Left lung (tissue), 14 donors: ENCODE measurements at places on chromosomes 5 and 9. TPM values are rescaled to one million over a fixed set of nuclear protein-coding genes. Genes with fewer than 3 reads are reported as not detected.
A peak's percentile ranks its signal among the peaks of the same experiment; 100 is the strongest.

GRCh38 chr5:1665803-1666202, 133.8 kb downstream of the MRPL36 start:
- DNase-seq, result no peak
- no peak overlapping the region for H3K27ac ChIP-seq
- no peaks in the 10 kb centered on the region for H3K4me1 ChIP-seq
- no peak overlapping the region for H3K4me3 ChIP-seq
- peaks cover 27% of the 10 kb centered on the region for H3K27me3 ChIP-seq
- H3K36me3 ChIP-seq, result no peaks in the 10 kb centered on the region

The SPATA6L gene
- total RNA-seq, result 10.1 TPM

DNA sequence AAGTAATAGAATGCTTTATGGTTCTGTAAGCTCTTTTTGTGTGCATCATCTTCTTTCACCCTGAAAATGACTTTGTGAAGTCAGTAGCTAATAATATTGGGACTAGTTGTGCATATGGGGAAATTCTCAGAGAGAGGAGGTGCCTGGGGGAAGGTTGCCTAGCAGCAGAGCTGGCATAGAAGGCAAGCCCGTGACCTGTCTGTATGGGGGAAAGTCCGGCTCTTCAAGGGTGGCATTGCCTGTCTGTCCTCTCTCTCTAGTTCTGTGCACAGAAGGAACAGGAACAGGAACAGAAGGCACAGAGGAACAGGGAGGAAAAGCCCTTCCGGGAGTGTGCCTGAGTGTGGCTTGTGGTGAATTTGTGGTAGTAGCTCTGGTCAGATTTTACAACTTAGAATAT, 33.1 kb downstream of the SH3GL2 start:
- H3K4me1 ChIP-seq, result no peaks in the 10 kb centered on the region
- H3K36me3 ChIP-seq, result no peaks in the 10 kb centered on the region
- no peaks in the 10 kb centered on the region for H3K27me3 ChIP-seq

The CFAP90 gene
- 0.82 TPM for total RNA-seq

The MORN5 gene
- not detected for total RNA-seq

GRCh38 chr5:175798626-175799025, 72.8 kb upstream of the CPLX2 start:
- H3K36me3 ChIP-seq, result no peaks in the 10 kb centered on the region
- H3K27ac ChIP-seq, result no peak overlapping the region
- H3K4me3 ChIP-seq, result no peak overlapping the region
- no peak for DNase-seq

DNA sequence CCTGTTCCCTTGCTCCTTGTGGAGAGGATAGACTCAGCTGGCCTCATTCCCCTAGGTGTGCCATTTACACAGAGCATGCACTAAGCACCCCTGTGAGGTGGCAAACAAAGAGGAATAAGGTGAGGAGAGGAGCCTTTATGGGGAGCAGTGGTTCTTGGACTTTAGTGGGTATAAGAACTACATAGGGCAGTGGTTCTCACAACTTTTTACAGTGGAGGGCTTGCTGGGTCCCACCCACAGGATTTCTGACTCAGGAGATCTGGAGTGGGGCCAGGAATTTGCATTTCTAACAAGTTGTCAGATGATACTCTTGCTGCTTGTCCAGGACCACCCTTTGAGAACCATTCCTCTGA, 42.0 kb downstream of the CSF1R start:
- peak overlapping the region; percentile 18 for H3K27ac ChIP-seq
- H3K4me1 ChIP-seq, result peaks cover 15% of the 10 kb centered on the region
- no peak overlapping the region for H3K4me3 ChIP-seq
- H3K36me3 ChIP-seq, result peaks cover 100% of the 10 kb centered on the region

DNA sequence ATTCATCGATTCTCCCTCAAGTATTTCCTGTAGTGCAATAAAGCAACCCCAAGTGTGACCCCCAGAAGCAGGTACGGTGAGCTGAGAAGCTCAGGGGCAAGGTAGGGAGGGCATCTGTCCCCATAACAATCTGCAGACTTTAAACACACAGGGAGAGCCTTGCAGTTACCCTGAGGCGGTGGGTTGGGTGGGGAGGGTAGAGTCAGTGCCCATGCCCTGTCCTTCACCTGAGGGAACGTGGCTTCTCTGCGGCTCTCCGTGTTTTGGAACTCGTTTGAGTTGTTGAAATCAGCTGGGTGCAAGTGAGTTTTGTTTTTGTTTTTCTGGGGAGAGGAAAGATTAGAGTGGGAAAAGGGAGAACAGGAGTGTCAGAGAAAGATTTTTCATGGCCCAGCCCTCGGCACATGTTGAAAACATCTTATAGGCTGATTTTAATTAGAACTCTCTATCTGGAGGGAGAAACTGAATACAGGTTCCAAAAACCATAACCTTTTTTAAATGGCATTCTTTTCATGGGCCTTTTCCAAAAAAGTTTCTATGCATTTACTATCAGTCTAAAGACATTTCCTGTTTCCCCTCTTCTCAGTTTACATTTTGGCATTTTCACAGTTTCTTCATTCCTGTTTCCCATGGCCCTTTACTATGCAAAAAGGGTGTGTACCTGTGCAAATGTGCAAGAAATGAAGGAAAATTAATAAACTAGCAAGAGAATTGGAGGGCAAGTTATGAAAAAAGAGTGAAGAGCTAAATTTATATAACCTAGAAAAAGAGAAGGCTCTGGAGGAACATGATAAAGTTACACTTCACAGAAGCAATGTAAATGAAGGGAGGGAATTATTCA, 266.5 kb upstream of the VLDLR start:
- peak; percentile 12 for DNase-seq
- no peaks in the 10 kb centered on the region for H3K4me1 ChIP-seq
- H3K4me3 ChIP-seq, result no peak overlapping the region

DNA sequence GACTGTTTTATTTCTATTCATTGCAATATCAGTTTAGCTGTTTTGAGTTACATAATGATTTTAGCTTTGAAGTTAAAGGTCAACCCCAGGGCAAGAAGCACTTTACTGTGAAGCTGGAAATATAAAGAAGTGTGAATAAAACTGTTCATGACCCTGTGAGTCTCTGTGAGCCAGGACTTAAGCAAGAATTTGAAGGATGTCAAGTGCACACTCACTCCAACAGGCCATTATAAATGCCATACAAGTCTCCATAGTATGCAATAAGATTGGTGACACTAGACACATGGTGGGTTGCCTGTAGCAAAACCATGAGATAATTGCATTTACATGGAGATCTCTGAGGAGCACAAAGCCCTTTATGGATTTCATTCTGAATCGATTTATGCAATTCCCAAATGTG, 318.7 kb upstream of the ITGA1 start:
- DNase-seq, result no peak
- no peak overlapping the region for H3K27ac ChIP-seq
- no peaks in the 10 kb centered on the region for H3K4me1 ChIP-seq
- no peaks in the 10 kb centered on the region for H3K27me3 ChIP-seq

The SLC4A9 gene
- not detected for total RNA-seq

DNA sequence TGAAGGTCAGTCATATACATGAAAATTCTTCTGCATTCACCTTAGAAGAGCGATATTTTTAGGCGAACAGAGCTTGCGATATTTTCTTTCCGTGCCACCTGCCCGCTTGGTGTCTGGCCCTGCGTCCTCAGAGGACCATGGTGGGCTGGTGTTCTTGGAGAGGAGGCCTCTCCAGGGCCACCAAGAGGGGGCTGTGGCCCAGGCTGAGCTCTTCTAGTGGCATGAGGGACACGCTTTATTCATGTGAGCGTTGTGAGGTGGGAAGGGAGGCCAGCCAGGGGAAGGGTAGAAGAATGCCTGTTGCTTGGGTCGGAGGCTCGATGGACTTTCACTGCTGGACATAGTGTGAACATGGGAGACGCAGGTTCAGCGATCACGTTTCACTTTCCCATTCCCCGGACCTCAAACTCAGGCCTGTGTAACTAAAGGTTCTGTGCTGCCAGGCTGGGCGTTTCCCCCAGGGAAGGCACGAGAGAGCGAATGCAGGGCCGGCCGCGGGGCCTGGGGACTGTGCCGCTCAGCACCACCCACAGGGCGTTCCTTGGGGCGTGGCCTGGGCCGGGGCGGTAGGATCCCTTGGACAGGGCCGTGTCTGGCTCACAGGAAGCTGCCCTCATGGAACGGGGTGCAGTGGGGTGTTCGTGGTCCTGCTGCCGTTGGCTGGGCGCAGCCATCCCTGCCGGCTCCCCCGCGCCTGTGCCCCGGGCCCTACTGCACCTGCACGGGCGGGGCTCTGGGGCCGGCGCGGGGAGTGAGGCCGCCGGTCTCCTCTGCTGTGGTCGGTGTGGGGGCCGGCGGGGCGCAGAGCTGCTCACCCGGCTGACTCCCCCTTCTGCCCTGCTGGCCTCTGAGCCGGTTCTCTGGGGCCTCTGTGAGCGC, 40.7 kb upstream of the CLPTM1L start:
- H3K27ac ChIP-seq, result peak overlapping the region; percentile 82
- H3K4me3 ChIP-seq, result peak overlapping the region; percentile 64
- H3K27me3 ChIP-seq, result peaks cover 40% of the 10 kb centered on the region
- no peaks in the 10 kb centered on the region for H3K36me3 ChIP-seq

DNA sequence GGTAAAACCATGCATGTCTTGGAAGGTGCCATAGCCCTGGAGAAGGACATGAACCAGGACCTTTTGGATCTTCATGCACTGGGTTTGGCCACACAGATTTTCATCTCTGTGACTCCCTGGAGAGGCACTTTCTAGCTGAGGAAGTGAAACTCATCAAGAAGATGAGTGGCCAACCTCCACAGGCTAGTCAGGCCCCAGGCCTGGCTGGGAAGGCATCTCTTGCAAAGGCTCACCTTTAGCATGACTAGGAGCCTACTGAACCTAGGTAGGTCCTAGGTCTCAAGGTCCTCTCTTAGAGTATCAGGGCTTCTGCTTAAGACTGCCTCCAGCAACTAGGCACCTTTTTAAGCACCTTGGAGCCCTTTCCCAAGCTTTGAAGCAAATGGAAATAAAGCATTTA, 1448.7 kb upstream of the ACO1 start:
- no peak overlapping the region for H3K27ac ChIP-seq
- no peak overlapping the region for H3K4me3 ChIP-seq
- H3K36me3 ChIP-seq, result no peaks in the 10 kb centered on the region
- no peak for DNase-seq
- H3K27me3 ChIP-seq, result no peaks in the 10 kb centered on the region

DNA sequence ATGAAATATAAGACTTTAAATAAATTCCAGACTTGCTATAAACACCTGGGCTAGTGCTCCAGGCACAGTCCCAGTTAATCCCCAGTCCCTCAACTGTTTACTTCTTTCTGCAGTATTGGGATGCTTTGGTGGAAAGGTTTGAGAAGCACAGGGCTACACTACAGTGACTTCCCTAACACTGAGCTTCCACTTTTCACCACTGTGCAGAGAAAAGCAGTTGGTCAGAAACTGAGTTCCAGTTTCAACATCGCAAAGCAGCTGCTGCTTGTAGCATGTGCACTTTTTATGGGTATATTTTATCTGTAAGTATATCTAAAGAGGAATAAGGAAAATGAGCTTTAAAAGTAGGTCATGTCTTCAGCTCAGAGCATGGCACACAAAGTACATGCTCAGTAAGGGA, 339.7 kb downstream of the NTRK2 start:
- DNase-seq, result no peak
- H3K27ac ChIP-seq, result no peak overlapping the region
- H3K27me3 ChIP-seq, result no peaks in the 10 kb centered on the region

DNA sequence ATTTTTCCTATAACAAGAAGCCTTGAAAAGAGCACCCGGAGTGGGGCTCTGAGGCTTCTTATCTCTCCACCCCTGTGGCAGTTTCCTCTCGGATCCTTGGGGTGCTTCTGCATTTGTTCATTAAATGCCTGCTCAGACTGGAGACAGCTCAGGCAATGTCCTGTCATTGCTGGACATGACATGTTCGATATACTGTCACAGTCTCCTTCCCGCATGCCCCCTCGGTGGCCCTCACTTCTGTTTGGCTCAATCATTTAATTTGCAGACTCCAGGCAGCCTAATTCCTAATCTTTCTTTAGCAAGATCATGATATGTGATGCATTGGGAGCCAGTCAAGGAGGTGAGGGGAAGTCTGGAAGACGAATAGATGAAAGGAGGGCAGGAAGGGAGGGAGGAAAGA, 37.5 kb upstream of the CPEB4 start:
- peaks cover 10% of the 10 kb centered on the region for H3K4me1 ChIP-seq
- H3K27me3 ChIP-seq, result no peaks in the 10 kb centered on the region
- no peaks in the 10 kb centered on the region for H3K36me3 ChIP-seq
- H3K4me3 ChIP-seq, result no peak overlapping the region

The SEPTIN8 gene
- total RNA-seq, result 38.8 TPM

GRCh38 chr5:118791926-118792734, 196.2 kb downstream of the DTWD2 start:
- H3K36me3 ChIP-seq, result no peaks in the 10 kb centered on the region
- H3K27me3 ChIP-seq, result no peaks in the 10 kb centered on the region
- H3K4me3 ChIP-seq, result no peak overlapping the region
- peak; percentile 81 for DNase-seq

DNA sequence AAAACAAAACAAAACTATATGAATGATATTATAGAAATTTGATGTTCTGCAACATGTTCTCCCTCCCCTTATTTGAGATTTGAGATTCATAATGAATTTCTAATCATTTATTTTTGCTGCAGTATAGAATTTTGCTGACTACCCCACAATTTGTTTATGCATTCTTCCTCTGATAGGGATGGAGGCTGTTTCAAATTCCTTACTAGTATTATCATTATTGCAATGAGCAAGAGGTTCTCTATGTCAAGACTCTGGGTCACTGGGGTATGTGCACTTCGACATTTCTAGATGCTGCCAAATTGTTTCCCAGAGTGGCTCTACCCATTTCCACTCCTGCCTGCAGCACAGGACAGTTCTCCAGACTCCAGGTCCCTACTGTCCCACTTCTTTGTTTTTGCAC, 54.9 kb upstream of the DAB2IP start:
- H3K4me1 ChIP-seq, result peaks cover 13% of the 10 kb centered on the region
- H3K27ac ChIP-seq, result no peak overlapping the region
- no peak for DNase-seq

The ACTL7B gene
- not detected for total RNA-seq

DNA sequence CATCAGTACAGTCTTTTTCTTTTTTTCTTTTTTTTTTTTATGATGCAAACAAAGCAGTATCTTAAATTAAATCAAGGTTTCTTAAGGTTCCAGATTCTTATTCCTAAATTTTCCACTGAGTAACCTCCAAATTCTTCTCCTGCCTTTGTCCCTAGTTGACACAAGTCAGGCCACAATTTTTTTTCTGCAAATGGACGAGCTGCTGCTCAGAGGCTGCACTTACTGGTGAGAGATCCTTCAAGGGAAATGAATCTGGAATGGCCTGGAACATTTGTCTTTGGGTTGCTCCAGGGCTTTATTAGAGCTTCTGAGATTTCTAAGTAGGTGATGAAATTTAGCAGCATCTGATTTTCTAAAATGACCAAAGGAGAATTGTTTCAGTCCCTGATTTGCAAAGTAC, 39.3 kb downstream of the PIK3R1 start:
- H3K27ac ChIP-seq, result peak overlapping the region; percentile 13
- no peak overlapping the region for H3K4me3 ChIP-seq
- H3K27me3 ChIP-seq, result no peaks in the 10 kb centered on the region
- peaks cover 48% of the 10 kb centered on the region for H3K4me1 ChIP-seq
- no peaks in the 10 kb centered on the region for H3K36me3 ChIP-seq
- no peak for DNase-seq

GRCh38 chr9:136902259-136902821, 16.0 kb downstream of the TRAF2 start:
- peak overlapping the region; percentile 89 for H3K27ac ChIP-seq
- no peaks in the 10 kb centered on the region for H3K36me3 ChIP-seq
- H3K27me3 ChIP-seq, result no peaks in the 10 kb centered on the region
- no peak for DNase-seq

The TXN gene
- total RNA-seq, result 308 TPM
